Ascending aorta (tissue), 2 donors: ENCODE measurements at places on chromosomes 5 and 9.

GRCh38 chr5:86971034-86971571 lies 296.6 kb upstream of the RASA1 start:
- no peak for DNase-seq

GRCh38 chr5:171528865-171529614 lies 109.6 kb downstream of the FGF18 start:
- peak; percentile 49 for DNase-seq

DNA sequence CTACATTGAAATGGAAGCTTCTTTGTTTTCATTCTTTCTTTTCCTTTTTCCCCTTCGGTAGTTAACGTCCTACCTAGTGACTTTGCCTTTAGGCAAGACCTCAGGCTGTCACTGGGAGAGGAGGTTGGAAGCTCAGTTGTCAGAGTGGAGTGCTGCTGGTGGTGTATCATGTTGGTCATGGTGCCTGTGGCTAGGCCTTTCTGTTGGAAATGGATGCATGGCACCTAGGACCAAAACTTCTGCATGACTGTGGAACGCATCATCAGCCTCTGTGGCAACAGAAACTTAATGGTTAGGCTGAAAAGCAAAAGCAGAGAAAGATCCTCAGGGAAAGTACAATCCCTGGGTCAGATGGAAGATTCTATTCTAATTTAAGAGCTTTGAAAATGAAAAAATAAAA lies 57.9 kb downstream of the OSTF1 start:
- no peak for DNase-seq

DNA sequence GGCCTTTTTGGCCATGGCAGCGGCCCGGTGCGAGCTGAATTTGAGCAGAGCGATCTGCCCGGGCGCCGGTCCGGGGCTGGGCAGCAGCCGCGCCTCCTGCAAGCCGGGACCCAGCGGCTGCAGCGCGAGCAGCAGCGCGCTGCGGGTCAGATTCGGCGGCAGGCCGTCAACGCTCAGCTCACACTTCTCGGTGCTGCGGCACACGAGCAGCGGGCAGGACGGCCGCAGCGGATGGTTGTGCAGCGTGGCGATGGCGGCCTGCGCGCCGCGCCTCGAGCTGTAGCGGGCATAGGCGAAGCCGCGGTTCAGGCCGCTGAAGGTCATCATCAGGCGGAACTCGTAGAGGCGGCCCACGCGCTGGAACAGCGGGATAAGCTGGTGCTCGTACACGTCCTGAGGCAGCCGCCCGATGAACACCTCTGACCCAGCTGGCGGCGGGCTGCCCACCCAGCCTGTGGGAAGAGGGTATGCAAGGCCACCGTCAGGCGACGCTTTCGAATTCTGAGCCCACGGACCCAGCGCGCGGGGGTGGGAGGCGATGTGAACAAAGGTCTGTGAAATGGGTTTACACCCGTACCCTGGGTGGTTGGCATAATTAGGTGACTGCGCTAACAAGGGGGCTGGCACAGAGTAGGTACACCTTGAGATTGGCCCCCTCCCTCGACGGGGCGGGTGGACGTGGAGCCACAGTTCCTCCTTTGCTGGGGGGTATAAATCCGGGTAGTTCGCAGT lies 755 bp downstream of the DND1 start:
- no peak for DNase-seq

- no peak for DNase-seq
Measured at GRCh38 chr5:151614565-151614964, 23.4 kb upstream of the FAT2 start.

GRCh38 chr5:131229623-131230022 lies 34.2 kb upstream of the CDC42SE2 start:
- DNase-seq, result no peak
